NCI-H1417 treated with DMSO at 0.1 percent for 48 hours (cell line): ENCODE measurements at places on chromosomes 6 and 20.

GRCh38 chr6:32255199-32256153, 31.6 kb upstream of the NOTCH4 start:
- no peak for DNase-seq

- DNase-seq: no peak
Measured at GRCh38 chr6:119290306-119290705, 59.3 kb downstream of the MAN1A1 start.

DNA sequence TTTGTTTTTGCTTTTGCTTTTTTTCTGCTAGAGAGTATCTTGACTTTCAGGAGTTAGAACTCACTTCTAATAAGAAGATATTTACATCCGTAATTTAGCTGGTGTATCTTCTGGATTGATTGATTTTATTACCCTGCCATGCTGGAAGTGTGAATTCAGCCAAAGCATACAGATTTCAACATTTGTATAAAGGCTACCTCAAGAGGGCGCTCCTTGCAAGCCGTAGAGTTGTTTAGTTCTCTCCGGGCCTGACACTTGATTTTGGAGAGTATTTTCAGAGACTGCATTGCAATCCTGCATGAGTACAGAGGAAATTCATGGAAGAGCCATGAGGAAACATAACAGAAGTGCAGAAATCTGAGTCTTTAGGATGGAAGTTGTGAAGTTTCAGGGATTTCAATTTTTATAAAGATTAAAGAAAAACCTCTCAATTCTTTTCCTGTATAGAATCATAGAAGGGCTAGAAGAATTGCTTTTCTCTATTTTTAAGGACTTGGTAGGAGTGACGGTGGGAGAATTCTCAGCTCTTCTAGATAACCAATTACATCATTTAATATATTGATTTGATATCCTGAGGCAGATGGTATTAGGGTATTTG, 66.7 kb upstream of the TIAM2 start:
- peak; percentile 36 for DNase-seq

DNA sequence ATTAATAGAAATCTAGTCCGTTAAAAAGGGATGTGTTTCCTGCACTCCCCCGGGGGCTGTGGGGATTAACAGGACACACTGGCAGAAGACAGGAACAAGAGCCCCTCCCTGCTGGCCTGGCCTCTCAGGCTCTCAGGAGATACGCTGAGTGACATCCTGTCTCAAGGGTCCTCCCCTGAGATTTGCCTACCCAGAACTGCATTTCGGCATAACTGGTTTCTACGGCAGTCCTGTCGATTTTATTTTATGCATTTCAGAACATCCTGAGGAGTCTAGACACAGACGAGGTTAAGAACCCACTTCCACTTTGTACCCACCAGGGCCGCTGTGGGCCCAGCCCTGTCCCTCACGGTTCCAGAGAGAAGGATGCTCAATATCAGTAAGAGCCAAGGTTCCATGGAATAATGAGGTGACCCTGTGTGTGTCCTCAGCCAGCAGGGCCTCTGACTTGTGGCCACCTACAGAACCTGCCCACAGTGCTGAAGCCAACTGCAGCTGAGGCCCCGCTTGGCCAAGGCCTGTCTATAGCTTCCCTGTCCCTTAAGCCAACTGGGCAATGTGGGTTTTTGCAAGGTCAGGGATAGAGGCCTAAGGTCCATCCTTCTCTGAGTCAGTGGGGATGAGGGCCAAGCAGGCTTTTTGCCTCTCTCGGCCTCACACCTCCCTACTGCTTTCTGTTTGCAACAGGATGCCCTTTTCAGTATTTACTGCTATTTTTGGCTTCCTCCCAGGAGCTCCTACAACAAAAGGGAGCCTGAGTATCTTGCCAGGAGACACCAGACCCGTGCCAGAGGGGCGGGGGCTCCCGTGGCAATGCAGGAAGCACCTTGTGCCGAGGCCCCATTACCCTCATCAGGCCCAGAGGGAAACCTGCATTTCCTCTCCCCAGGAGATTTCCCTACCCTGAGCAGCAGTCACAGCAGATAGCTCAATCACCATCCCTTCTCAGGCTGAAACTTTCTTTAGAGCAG, 14.7 kb downstream of the UQCC2 start:
- DNase-seq: no peak

GRCh38 chr6:138724015-138724414, 49.6 kb upstream of the CCDC28A start:
- no peak for DNase-seq

DNA sequence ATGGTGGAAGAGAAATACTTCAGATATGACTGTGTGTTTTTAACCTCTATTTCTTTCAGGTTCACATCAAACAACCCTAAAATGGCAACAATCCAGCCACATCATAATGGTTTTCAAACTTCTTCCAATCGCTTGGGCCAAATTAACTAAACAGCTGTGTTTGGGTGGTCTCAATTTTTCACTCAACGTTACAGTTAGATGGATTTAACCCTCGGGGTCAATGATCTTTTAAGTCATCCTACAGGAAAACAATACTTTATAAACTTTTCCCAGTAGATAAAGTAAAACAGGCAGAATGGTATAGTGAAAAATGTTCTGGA, 60.4 kb downstream of the EPB41L2 start:
- DNase-seq: no peak

GRCh38 chr20:54093423-54094267, 23.3 kb upstream of the BCAS1 start:
- no peak for DNase-seq

DNA sequence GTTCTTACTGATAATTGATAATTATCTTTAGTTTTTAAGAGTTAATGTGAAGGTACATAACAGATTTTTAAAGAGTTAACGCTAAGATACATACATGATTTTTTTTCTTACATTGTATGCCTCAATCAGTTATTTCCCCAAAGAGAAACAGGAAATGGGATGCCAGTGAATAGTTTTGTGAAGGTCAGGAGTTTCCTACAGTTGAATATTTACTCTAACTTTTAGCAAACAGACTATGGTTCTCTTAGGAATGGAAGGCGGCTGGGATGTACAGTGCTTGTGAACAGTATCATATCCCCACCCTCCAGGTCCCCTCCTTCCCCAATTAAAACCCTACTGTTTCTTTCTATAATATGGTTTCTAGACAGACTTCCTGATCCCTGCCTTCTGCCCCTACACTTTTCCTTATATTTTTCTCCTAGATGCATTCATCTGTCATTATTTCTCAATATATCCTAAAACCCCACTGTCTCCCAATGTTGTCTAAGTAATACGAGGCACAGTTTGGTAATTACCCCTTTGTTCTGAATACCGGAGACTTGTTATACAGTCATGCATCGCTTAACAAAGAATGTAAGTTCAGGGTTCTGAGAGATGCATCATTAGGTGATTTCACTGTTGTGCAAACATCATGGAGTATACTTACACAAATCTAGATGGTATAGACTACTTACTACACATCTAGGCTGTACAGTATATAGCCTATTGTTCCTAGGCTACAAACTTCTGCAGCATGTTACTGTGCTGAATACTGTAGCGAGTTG, 29.2 kb downstream of the SLC35A1 start:
- no peak for DNase-seq

- no peak for DNase-seq
Measured at GRCh38 chr20:11745145-11745544, 172.5 kb upstream of the BTBD3 start.

GRCh38 chr20:63536997-63537524, at the start of gene PTK6:
PTK6 (minus strand) TSS chr20:63537376; CDS start chr20:63537314, 62 bp downstream.
- DNase-seq: no peak

- no peak for DNase-seq
Measured at GRCh38 chr6:129369737-129370136, 340.2 kb downstream of the ARHGAP18 start.

- DNase-seq: no peak
Measured at GRCh38 chr6:107634324-107635056, 144.6 kb downstream of the SOBP start.

- DNase-seq: no peak
Measured at GRCh38 chr6:169046021-169046420, 207.6 kb downstream of the THBS2 start.

GRCh38 chr20:33015114-33015484, 7.6 kb downstream of the BPIFB2 start:
- DNase-seq: no peak

DNA sequence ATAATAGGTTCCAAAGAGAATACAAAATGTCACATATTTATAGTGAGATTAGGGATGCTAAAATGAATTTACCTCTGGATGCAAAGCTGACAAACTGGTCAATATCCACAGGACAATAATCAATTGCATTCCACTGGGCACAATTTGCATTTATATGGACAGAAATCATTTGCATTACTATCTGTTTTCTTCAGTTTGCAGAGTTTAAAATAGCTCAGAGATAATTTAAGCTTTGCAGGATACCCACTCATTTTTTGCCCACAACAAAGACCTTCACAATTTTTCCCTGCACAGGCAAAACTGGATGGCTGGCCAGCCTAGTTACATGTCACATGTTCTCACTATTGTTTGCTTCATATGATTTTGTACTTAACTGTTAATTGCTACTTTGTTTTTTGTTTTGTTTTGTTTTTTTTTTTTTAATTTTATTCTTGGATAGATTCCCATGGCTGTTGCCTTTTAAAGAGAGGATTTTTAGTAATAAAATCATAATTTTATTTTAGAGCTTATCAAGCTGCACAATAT, 483.5 kb downstream of the UTRN start:
- DNase-seq: no peak

GRCh38 chr6:132199343-132199742, 201.9 kb downstream of the MOXD1 start:
- no peak for DNase-seq
